ENCODE measurements at places on chromosomes 1 and 21.

DNA sequence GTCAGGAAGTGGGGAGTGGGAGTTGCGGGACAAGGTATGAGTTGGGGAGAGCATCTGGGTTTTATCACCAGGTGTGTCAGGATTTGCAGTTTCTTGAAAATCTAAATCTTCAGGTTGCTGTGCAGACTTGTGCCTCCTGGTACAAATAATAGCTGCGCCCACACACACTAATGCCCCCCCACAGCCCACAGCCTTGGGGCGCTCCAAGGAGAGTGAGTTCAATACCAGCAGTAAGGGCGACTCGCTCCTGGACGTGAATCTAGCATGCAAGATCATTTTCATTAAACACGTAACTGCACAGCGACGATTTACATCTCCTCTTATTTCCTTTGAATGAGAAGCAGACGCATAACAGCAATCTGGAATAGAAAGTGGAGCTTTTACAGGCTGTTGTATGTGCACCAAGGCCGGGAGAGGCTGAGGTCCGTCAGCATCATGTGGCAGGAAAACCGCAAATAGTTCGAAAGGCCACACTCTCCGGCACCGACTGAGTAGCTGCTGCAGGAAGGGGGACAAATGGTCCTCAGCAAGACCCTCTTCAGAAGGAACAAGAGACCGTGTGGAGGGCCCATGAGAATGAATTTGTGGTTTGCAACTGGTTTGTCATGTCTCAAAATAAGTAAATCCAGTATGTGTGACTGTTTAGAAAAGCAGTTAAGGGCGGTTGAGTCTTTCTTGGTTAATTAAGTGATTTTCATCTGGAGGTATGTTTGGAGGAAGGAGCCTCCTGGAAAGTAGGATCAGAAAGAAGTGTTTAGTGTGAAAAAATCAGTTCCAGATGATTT, 439.5 kb downstream of the SMYD3 start:
- DNase-seq: peak; percentile 73

DNA sequence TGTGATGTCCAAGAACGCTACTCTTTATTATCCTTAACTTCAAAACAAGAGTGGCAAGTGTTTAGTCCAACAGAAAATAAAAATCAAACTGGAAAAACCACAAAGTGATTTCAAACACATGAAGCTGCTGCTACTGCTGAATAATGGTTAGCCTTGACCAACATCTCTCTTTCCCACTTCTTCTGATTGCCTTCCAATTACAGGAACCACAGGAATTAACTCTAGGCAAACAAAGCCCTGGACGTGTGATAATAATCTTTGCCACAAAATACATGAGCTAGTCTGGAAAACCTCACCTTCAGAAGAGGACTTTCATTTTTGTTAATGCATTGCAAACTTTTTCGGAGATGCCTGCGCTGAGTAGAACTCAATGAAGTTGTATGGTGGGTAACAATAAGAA, 48.6 kb upstream of the COL11A1 start:
- peak; percentile 26 for DNase-seq

DNA sequence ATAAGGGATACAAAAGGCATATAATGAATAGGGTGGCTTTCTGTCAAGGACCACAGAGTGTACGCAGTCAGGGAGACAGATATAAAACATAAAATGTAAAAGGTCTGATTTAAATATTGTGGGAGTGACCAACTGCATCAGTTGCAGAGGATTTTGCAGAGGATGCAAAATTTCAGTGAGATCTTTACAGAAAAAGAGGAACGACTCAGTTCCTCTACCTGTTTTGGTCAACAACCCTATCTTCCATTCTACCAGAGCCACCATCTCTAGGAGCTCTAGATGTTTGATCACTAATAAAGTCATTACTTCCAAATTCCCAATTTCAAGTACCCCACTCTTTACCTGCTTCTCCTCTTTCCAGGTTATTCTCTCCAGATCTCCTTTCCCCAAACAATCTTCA, 16.5 kb downstream of the SOD1 start:
- DNase-seq: no peak

DNA sequence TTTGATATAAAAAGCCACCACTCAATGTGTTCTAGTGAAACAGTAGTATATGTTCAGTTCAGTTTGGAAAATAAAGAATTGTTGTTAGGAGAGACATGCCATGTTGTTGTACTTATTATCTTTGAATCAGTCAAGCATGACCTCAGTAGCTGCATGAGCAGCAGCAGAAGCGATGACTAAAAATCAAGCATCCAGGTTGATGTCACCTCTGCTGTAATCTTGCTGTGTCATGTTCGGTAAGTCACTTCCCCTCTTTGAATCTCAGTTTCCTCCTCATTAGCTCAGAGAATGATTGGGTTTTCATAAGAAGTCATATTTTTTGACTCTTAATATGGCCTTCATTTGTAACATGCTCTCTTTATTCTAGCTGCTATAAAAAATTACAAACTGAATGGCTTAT, 428.4 kb upstream of the B3GALT2 start:
- DNase-seq: no peak

GRCh38 chr1:234316937-234317336, 56.3 kb upstream of the COA6 start:
- no peak for DNase-seq

- no peak for DNase-seq
Measured at GRCh38 chr1:228387321-228387720, 19.3 kb downstream of the TRIM11 start.

- peak; percentile 85 for DNase-seq
Measured at GRCh38 chr1:223230161-223230881, 87.3 kb upstream of the TLR5 start.

- DNase-seq: no peak
Measured at GRCh38 chr1:42945164-42945563, 13.5 kb downstream of the SLC2A1 start.

- DNase-seq: no peak
Measured at GRCh38 chr1:200877839-200878551, 5.2 kb downstream of the GPR25 start.

DNA sequence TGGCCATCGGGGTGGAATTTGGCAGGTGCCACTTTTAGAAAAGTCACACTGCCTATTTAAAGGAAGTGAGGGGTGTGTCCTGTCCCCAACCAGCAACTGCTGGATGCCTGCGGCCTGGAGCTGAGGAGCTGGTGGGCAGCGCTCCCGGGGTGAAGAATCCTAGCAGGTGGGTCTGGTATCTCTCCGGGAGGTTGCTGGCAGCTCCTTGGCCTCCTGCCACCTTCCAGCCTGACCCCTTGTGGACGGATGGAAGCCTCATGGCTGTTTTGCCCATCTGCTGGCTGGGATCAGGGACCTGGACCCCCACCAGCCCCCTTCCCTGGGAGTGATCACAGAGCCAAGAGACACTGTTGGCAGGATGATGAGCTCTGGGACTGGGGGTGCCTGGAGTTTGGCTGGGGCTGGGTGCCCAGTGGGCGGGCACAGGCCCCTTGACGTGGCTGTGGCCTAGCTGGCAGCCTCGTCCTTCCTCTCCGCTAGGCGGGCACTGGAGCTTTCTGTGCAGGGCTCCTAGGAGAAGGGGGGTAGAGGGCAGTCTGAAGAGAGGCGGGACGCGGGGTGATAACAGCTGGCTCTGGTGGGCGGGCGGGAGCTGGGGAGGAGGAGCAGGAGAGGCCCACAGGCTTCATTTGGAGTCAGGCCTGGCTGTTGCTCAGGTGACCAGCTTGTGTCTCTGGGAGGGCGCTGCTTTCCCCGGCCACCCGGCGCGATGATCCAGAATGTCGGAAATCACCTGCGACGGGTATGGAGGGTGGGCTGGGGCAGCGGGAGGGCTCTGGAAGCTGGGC, at the start of gene ACOT11:
TSS of gene ACOT11 (plus strand) at position 628 of the 788 bp plus-strand sequence. CDS start at position 710, 82 bp downstream.
- DNase-seq: peak; percentile 86

- no peak for DNase-seq
Measured at GRCh38 chr1:89273324-89273778, 691 bp upstream of the GBP5 start.

GRCh38 chr1:152111515-152111968, 3.7 kb downstream of the TCHH start:
- peak; percentile 27 for DNase-seq
